Epithelial cell of proximal tubule (primary cell): ENCODE measurements at places on chromosomes 1 and 21. TPM values are rescaled to one million over a fixed set of nuclear protein-coding genes. Genes with fewer than 3 reads are reported as not detected.

Gene BLACAT1
- 0.36 and 3.9 TPM in 2 replicates for total RNA-seq

GRCh38 chr1:81804312-81804711 lies 3.6 kb downstream of the ADGRL2 start:
- DNase-seq, result no peak

Gene SLC25A34
- total RNA-seq, result 0.07 and 0.75 TPM in 2 replicates

- DNase-seq, result no peak
Observed at GRCh38 chr1:231517076-231517475, 11.4 kb upstream of the TSNAX start.
